ENCODE measurements at places on chromosomes 5 and 9.

DNA sequence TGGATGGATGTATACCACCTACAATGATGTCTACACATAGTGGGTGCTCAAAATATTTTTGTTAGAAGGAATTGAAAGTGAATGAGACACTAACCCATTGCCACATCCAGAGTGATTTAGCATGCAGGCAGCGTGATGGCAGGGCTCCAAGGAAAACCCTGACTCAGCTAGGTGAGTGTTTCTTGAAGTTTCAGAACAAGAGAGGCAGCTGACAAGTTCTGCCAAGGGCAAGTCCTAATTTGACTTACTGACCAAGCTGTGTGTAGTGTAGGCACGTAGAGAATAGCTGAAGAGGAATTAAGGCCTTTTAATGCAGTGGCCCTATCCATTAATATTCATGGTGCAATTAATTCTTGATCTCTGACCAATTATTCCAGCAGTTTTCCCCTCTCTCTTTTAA is 107.8 kb upstream of the ATP10B start:
- no peak for DNase-seq

DNA sequence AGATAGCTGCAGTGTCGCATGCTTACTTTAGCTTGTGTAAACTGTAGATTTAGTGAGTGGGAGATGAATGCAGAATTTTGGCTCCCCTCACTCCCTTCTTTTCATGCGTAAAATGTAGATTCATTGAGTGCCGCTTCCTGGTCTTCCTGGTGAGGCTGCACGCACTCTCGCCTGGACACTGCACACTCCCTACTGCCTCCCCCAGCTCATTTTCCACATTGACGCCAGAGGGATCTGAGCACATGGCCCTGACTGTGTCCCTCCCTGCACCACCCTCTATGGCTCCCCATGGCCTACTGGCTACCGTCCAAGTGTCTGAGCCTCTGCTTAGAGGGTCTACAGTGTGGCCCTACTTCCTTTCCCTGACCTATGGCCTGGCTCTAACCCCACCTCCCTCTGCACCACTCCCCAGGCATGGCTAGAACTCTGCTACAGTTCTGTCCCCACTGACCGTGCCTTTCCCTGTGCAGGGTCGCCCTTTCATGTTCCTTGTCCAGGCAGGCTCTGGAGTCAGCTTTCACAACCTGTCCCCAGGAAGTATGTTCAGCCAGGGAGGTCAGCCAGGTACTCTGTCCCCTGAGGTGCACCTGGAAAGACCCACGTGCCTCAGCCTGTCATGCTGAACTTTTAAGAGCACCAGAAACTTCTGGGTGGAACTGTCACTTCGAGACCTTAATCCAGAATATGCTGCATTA is 160.6 kb downstream of the COL23A1 start:
- DNase-seq: no peak

DNA sequence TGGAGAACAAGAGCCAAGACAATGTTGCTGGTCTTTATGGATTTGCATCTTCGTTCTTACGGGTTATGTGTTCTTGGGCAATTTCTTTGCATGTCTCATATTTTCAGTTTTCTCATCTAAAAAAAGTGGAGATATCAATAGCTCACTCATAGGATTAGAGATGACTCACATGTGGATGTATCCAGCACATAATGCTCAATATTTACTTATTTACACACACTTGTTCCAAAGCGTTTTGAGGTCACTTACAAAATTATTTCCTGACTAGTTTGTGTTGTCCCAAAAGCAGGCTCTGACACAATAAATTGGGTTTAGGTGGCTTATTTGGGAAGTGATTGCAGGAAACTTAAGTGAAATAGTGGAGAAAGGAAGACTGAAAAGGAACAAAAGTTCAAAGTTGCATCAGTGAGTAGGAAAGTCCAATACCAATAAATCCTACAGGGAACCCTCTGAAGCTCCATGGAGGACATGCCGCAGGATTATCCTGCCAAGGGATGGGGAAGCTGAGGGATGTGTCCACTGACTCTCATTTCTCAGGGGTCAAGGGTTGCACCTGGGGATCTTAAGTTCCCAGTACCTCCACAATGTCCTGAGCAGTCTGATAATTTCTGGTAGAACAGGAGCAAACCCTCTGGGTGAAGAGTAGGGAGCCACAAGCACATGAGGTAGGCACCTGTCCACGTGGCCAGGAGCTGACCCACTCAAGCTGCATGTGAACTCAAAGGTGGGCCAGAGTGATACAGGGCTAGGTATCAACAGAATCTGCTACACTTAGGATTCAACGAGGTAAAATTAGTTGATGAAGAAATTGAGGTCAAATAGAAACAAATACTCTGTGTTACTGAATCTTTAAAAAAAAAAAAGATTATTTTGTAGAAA is 37.4 kb upstream of the SLC44A1 start:
- DNase-seq: no peak

DNA sequence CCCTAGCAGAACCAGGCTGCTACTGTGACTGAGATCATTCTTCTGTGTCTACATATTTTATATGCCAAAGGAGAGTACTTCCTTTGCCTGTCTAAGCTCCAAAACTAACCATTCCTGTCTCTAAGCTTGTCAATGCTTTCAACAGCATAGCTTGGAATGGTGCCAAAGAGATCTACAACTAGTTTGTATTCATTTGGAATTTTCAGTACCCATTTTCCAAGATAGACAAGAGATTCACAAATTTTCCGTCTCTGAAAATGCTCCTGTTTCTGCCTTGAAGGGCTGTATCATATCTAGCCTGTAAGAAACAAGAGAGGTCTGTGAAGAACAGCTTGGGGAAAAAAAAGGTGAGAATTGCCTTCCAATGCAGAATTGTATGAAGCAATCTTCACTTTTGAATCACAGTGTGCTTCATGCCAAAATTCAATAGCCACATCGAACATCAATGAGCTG is 334.4 kb upstream of the ACTBL2 start:
- no peak for DNase-seq

DNA sequence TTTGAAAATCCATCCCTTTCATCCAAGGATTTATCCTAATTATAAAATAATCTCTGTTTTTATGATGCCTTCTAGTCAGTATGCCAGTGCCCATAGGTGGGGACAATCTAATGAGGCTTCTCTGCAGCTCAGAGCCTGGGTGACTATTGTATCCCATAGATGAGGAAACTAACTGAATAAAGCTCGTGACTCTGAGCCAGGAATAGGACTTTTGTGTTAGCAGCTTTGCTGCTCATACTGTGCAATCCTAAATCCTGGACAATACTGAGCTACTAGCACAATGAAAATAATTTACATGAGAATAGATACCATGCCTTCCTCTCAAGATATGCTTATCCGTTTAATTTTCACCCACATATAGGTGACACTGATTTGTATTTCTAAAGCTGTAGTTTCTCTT is 443.0 kb downstream of the PLK2 start:
- DNase-seq: peak; percentile 73

DNA sequence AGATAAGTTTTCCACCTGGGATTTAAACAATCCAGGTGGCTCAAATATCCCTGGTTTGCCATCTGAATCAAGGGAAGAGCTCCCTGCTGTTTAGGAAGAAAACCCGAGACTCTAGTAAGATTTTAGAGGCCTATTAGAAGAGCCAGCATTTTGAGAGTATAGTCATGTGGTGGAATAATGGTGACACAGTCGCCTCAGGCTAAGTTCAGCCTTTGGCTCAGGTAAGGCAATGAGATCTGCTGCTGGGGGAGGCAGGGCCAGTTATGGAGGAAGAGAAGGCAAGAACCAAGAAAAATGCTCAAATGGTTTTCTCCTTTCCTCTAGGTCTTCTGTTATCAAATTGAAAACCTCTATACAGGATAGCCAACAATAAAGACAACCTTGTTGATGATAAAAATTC is 16.2 kb downstream of the RAD1 start:
- DNase-seq: no peak

DNA sequence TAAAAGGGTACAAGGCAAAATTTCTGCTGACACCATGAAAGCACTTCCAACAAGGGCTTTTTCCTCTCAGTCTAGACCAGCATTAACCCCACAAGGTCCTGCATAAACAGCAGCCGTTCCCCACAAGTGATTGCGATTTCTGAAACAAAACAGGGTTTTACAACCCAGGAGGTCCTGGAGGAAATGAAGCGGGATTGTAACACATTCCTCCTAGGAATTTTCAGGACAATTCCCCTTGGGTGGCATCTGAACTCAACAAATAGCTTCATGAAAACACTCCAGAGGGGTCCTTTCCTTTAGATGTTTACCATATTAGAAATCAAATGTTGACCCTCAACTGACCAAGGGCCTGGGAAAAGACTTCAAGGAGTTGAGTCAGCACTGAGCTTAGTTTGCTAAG is 36.7 kb upstream of the SHC3 start:
- peak; percentile 20 for DNase-seq

- no peak for DNase-seq
These were observed 16.6 kb upstream of the C9orf152 start for GRCh38 chr9:110224583-110224982.

- DNase-seq: no peak
These were observed 57.8 kb upstream of the ANXA1 start for GRCh38 chr9:73093740-73094379.

DNA sequence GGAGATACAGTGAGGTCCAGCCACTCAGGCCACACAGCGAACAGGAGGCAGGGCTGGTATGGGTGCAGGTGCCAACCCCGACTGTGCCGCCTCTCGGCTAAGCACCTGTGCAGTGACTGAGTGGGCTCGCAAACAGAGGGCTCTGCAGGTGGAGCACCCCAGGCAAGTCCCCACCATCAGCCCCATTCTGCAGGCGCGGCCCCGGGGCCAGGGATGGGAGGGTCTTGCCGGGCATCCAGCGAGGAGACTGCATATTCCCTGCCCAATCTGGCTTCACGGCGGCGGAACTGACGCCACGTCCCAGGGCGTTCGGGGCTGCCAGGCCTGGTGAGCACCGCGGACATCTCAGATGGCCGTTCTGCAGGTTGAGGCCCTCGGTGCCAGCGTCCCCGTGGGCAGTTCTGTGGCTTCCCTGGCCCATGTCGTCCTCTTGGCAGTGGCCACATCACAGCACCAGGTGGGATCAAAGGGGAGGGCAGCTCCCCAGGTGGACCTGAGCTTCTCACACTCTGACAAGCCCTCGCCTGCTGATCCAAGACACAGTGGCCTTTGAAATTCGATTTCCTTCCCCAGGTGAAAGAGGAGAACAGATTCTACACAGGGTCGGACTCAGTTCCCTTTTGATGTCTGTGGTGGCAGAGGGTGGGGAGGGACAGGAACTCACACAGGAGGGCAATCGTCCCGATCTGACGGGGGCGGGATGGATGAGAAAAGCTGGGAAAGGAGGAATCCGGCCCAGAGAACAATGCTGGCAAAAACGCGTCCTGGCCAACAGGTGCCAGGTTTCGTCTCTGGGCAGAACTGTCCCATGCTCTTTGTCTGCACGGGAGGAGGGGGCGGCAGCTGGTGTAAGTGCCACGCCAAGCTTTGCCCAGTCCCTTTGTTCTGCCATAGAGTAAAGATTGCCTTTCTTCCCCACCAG is 18.8 kb downstream of the DBH start:
- DNase-seq: no peak

GRCh38 chr9:93585695-93586094 is 9.3 kb downstream of the PHF2 start:
- DNase-seq: no peak

GRCh38 chr9:78620764-78621163 is 323.8 kb downstream of the PSAT1 start:
- DNase-seq: no peak

- peak; percentile 59 for DNase-seq
These were observed 73.4 kb downstream of the FBXO38 start for GRCh38 chr5:148457183-148457620.

DNA sequence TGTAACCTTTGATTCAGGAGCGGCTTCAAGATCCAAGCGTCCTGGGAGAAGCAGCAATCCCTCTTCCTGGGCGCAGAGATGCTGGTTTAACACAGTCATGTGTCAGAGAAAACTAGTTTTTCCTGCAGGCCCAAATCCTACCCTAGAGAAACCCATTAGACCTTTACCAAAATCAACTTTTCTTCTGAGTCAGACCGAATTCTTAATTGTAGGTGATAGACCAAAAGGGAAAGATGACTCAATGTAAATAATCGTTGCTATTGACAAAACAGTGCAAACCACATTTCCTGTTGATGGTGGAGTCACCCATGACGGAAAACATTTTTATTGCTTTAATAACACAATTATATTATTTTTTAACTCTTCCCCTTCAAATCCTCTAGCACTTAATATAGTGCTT is 40.1 kb downstream of the SLC1A1 start:
- no peak for DNase-seq

DNA sequence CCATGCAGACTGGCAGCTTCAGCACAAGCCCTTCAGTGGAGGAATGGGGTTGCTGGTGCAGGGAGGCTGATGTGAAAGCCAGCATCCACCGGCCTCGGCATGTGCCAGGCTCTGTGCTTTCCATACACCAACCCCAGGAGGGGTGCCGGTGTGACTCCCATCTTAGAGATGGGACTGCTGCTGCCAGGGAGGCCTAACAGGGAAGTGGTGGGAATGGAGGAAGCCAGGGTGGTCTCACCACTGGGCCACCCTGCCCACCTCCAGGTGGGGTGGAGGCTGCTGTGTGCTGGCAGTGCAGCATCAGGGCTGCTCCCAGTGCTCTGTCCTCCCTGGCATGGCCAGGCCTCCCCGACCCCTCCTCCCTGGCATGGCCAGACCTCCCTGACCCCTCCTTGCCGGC is 32.8 kb upstream of the PITX1 start:
- DNase-seq: no peak

DNA sequence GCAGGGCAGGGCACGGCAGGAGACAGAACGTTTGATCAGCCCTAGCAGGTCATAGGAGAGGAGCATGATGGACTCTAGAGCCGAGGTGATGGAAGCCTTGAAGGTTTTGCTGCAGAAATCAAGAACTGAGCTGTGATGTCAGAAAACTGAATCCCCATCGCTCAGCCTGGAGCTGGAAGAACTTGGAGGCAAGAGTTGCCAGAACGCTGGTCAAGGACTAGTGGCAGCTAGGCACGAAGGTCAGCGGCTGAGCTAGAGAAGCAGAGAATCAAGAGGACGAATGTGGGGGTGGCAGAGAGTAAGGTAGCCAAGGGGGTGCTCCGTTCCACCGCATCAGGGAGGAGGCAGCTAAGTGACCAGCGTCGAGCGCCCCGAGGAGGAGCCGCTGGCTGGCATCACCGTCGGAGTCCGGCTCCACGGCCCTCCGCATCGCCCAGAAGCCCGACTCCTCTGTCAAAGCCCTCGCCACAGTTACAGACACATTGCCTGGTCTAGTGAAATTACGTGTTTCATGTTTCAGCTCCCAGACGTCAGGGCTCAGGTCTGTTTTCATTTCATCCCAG is 1.2 kb upstream of the GALNT10 start:
- peak; percentile 45 for DNase-seq

- no peak for DNase-seq
These were observed 343.2 kb downstream of the TRIM32 start for GRCh38 chr9:117030254-117030768.

DNA sequence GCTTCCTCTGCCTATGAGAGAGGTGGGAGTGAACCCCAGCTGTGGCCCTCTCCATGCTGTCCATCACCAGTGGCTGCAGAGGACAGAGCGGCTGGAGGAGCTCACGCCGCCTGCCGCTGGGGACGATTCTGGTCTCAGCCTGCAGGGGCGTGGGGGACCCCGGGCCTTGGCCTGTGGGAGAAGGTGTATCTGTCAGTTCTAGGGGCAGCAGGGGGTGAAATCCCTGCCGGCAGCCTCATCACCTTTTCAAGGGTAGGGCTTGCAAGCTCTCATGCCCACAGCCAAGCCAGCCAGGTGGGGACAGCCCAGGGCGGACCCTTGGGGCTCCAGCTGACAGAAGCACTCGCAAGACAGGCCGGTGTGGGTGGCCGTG is 80.2 kb downstream of the TSPAN17 start:
- no peak for DNase-seq

Measured in neural progenitor cell (in vitro differentiated cells).